CD4-positive, alpha-beta T cell (primary cell): ENCODE measurements at places on chromosomes 3 and 15.

GRCh38 chr3:171876680-171877147, 33.6 kb downstream of the TMEM212 start:
- no peak for DNase-seq

GRCh38 chr3:16174976-16175901, 759 bp downstream of the GALNT15 start:
- DNase-seq, result no peak

DNA sequence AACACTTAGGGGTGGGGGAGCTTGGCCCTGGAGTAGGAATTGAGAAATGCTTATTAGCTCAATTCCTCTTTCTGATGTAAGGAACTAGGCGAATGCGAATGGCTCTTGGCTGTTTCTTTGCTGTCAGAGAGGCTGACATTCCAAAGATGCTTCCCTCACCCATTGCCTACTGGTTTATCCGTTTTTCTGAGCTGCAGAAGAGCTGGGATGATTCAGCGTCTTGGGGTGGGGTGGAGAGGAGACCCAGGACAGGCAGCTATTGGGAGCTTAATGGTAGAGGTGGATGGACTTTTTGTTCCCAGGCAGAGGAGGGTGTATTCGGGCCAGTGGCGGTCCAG, 9.8 kb downstream of the PLEKHO2 start:
- no peak for DNase-seq

DNA sequence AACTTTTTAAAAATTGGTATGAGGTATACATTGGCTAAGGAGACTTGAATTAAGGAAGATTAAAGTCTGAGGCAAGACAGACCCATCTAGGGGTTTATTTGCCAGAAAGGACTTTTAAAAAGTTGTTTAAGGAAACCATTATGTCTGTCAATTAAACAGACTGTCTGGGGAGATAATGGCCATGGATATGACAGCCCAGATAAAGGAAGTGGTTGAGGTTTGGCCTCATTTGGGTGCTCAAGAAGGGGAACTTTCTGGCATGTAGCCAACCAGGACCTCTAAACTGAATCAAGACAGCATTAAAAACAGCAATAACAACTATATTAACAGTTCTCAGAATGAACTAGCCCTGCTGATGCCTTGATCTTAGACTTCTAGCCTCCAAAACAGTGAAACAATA, 9.9 kb upstream of the CD200R1L start:
- no peak for DNase-seq

DNA sequence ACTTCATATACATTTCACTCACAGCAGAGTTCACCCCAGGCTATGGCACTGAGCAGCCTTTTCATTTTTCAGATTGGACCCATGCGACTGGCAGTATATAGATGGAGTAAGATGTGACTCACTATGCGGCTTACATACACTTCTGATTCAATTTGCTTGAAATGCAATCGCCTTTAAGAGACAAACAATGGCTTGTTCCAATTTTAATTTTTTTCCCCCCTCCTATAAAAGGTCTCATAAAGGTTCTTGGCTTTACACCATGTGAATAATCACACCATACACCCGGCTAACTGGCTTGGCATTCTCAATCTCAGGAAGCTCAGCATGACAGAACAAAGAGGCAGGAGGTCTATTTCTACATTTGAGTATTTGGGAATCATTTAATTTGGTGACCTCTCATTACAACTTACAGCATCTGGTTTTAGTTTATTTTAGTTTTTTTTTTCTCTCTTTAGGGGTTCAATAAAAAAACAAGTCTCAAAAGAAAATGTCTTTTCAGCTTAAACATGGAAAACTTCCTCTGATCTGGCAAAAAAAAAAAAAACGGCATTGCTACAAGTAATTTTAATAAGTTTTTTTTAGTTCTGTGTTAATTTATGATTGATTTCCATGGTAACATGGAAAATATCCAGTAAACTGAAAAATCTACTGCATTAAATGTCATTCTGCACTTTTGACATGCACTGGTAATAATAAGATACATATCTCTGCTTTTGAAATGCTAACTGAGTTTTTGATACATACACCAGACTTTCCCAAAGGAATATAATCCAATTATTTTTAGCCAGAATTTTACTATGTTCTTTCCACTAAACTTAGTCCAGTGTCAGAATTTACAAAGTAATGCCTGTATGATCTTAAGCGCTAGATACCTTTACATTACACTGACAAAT, 38.8 kb downstream of the GADL1 start:
- DNase-seq, result no peak

DNA sequence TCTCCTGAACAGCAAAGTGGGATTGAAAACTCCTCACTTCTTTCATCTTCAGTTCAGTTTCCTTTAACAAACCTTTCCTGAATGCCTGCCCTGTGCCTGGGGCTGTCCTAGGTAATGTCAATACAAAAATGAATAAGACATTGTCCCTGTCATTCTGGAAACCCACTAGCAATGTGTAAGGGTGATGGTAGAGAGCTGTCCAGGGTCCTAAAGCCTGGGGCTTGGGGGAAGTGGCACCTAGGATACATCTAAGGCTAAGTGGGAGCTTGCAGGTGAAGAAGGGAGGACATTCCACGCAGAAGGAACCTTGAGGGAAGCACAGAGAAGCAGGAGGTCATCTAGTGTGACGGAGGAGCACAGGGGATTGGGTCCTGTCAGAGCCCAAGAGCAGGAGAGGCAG, 212.7 kb upstream of the PPP2R3A start:
- no peak for DNase-seq

- DNase-seq, result no peak
These were observed 6.5 kb downstream of the KLHL18 start for GRCh38 chr3:47288966-47289910.

DNA sequence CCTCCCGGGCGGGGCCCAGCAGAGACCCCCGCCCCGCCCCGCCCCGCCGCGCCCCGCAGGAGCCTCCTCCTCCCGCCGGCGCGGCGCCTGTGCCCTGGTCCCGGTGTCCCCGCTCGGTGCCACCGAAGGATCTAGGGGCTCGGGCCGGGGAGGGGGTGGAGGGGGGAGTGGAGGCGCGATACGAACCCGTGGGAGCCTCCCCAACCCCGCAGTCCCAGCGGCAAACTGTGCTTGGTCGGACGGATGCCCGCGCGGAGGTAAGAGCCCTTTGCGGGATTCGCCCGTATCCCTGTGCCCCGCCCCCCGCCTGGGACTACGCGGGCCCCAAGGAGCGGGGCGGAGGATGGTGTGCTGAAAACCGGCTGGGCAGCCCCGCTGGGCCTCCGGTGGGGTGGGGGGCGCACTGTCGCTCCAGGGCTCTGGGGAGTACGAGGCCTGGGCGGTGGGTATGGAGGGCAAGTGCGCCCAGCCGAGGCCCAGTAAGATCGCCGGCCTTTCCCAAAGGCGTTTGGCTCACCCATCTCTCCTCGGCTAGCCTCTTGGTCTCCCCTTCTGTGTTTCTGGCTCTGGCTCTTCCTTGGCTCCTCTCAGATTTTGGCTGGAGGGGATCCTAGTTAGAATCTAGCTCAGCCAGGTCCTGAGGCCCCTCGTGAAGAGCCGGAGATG, 65.6 kb upstream of the POLG start:
- DNase-seq, result no peak

- no peak for DNase-seq
These were observed 4.2 kb downstream of the RARRES1 start for GRCh38 chr3:158728061-158728377.

- DNase-seq, result no peak
These were observed 45.1 kb upstream of the TPM1 start for GRCh38 chr15:62997441-62997840.

GRCh38 chr3:125150525-125151441, 61.8 kb downstream of the SLC12A8 start:
- no peak for DNase-seq

GRCh38 chr3:167382155-167382554, 2.1 kb upstream of the ZBBX start:
- DNase-seq, result no peak

DNA sequence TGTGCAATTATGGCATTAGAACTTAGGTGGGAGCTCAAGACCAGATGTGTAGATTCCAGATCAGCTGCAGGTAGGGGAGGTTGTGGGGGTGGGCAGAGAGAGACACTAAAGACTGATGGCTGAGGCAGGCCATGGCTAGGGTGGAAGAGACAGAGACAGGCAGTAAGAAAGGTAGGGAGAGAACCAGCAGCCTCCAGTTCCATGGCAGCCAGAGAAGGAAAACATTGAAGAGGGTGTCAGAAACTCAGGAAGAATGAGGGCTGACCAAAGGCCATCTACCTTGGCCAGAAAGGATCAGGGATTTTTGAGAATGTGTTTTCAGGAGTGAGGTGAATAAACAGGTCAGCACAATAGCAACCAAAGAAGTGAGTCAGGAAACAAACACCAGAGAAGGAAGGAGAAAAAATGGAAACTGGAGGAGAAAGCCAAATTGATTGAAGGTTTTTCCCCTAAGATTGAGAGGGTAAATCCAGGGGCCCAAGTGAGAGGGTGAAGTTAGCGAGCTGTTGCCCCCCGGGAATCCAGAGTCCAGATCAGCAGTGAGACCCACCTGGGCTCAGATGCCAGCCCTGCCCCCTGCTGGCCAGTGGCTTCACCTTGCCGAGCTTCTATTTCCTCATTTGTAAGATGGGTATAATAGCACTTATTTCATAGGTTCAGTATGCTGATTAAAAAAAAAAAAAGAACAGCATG, 41.0 kb downstream of the ABHD2 start:
- DNase-seq, result peak; percentile 47

DNA sequence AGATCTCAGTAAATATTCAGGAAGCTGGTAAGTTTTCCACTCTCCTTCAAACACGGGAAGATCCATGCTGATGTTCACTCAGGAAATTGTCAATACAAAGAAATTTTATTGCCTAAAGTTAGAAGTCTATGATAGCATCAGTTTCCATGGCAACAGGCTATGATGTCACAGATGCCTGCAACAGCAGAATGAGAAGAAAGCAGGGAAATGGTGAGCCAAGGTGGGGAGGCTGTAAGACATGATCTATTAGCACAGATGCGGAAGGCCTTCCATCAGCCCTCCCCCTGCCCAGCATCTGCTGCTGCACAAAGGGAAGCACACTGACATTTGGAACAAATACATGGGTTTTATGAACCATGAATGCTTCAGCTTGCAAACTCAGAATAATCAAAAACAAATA, 28.6 kb downstream of the EPHB1 start:
- DNase-seq, result no peak

DNA sequence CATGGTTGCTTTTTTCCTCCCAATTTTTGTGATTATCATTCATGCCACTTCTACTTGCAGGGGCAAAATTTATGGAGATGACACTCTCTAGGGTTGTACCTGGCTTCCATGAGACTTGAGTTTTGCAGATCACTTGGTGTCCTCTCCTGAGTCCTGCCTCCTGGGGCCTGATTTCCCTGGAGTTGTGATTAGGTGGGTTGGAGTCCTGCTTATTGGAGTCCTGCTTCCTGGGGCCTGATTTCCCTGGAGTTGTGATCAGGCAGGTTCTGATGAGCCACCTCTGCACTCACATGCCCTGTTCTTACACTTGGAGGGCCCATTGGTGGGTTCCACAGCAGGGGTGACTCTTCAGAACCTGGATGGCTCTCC, 102.0 kb downstream of the PDCD6IP start:
- DNase-seq, result no peak
